ENCODE measurements at places on chromosomes 4 and X.

DNA sequence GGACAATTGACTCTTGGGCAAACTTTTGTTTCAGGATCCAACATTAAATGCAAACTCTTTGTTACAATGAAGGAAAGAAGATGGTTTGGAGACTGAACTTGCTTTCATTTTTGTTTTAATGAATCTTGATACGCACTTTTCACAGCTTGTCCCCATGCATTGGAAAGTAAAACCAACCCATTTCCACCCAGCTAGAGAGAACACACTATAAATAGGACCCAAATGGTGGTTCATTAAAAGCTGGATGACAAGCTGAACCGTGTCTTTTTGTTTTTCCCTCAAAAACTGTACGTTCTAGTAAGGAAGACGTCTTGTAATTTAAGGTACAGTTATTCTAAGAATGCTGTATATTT is 95.3 kb upstream of the EGFL6 start:
- DNase-seq: no peak

- DNase-seq: no peak
Measured at GRCh38 chr4:112196461-112196860, 35.1 kb upstream of the AP1AR start.

DNA sequence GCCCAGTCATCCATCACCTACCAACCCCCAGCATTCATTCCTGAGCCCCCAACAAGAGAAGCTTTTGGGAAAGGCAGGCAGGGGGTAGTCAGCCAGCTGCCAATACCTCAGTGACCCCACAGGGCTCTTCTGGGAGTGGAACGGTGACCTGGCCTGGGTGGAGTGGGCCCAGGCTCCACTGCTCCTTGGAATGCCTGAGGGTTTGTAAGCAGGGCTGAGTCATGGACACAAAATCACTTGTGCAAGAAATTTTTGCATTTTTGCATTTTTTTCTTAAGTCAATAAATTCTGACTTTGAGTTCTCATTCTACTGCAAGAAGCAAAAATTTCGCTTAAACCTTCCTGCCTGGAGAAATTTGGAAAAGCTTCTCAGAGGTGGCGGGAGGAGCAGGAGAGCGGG is 18.5 kb downstream of the SORCS2 start:
- DNase-seq: no peak

DNA sequence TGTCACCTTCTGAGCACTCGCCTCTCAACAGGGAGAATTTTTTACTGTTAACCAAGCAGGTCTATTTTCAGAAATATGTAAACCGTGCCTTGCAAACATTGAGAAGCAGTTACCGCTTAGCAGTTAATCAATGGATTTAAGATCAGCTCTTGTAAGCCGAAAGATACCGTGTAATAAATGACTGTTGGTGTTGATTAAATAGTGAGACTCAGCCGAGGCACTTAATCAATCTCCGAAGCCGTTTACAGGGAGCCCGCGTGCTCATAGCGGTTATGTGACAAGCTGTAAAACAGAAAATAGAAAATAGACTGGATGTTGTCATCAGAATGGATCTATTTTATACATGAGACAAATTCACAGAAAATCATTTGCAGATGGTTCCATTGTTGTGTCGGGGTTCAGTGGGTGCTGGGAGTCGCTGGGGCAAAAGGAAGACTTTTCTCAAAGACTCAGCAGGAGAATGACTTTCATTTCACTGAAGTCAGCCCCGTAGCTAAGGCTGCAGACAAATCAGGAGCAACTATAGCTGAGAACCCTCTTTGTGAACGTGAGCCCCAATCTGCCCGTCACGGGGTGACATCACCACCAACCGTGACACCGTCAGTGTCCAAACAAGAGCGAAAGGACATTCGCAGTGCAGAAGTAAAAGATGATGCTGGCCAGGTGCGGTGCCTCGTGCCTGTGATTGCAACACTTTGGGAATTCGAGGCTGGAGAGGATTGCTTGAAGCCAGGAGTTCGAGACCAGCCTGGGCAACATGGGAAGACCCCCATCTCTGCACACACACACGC is 275.3 kb downstream of the CRLF2 start:
- DNase-seq: no peak

DNA sequence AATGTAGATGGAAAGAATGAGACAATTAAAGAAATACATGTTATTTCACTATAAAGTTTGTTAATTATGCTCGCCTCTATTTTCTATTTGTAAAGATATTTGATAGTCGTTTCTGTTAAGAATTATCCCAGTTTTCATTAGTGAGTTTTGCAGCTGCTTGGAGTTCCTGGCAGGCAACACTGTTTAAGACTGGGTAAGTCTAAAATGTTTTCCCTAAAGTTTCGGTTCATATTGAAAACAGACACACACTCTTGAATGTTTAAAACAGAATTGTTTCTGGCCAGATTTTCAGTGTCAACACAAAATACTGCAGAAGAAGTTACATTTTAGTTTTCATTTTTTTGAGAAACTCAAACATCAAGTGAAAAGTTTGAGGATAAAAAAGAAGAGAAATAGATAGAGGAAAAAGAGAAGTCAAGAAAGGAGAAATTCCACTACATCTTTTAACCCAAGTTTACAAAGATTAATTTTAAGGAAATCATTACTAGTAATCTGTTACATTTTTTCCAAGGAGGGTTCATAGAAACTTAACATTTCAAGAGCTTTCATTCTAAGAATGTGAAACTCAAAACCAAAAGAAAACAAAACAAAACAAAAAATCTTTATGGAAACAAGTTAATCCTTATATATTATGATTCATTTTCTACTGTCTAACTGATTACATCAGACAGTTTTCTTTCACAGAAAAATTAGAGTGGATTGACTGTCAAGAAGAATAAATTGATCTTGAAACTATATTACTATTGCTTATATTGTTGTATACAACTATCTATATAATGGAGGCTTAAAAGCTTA is 305.5 kb downstream of the FAT4 start:
- no peak for DNase-seq

DNA sequence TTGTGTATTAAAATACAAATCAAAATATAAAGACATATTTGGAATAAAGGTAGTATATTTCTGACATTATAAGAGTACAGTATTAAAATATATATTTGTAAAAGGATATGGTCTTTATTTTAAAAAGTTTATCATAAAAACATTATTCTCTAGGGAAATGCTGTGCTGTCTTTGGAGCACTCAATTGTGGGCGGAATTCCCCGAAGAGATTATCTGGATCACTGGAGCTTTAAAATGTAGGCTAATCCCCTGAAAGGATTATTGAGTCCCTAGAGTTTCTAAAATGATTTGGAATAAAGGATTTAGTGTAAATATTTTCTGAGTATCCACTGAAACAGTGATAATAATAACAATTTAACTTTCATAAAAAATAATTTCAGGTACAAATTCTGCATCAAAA is 1239.4 kb downstream of the TECRL start:
- DNase-seq: no peak

DNA sequence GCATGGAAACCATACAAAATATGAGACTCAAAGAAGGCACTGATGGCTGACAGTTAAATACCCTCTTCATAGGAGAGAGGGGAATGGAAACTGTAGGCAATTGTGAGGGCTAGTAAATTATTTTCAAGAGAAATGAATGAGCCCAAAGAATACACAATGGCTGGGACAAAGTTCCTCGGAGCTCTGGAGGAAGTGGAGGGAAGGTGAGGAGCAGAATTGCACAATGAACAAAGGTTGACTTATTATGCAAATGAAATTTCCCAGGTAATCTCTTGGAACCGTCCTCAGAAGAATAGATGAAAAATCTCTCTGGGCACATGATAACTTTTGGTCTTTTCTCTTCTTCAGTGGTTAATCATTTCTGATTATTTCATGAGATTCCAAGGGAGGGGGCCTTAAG is 202.6 kb upstream of the VCX start:
- DNase-seq: no peak

DNA sequence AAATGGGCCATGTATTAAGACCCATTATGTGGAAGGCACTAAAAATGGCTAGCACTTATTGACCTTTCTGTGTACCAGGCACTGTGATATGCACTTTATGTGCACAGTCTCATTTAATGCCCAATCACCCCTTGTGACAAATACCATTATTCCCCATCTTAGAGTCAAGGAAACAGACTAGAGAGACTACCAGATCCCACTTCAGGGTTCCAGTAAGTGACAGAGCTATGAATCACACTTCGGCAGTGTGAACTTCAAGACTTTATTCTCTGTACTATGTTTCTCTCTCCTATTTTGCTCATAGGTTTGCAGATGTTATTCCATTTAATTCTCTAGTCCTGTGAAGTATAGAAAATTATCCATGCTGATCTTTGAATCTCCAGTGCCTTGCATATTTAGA is 107.0 kb downstream of the NFKB1 start:
- no peak for DNase-seq

DNA sequence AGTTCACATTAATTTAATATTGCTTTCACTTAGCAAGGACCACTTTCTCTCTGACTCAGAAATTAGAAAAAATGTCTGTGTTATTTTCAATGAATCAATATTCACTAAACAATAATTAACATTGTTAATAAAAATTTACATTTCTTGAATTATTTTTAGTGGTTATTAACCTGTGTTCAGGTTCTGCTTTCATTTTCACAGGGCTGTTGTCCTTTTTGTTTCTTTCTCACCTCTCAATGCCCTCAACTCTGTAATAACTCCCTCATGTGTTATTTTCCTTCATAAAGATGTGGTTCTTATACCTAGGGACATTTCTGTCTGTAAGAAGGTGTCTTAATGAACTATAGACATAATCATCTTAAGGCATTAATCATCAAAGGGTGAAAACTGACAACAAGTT is 43.1 kb upstream of the PRR27 start:
- no peak for DNase-seq

Measured in WTC11 (cell line).